ENCODE measurements at places on chromosomes 5 and 9.

GRCh38 chr5:42887575-42887974, 75.9 kb upstream of the SELENOP start:
- no peak for DNase-seq

GRCh38 chr5:142399891-142400290, 75.1 kb upstream of the SPRY4 start:
- no peak for DNase-seq

DNA sequence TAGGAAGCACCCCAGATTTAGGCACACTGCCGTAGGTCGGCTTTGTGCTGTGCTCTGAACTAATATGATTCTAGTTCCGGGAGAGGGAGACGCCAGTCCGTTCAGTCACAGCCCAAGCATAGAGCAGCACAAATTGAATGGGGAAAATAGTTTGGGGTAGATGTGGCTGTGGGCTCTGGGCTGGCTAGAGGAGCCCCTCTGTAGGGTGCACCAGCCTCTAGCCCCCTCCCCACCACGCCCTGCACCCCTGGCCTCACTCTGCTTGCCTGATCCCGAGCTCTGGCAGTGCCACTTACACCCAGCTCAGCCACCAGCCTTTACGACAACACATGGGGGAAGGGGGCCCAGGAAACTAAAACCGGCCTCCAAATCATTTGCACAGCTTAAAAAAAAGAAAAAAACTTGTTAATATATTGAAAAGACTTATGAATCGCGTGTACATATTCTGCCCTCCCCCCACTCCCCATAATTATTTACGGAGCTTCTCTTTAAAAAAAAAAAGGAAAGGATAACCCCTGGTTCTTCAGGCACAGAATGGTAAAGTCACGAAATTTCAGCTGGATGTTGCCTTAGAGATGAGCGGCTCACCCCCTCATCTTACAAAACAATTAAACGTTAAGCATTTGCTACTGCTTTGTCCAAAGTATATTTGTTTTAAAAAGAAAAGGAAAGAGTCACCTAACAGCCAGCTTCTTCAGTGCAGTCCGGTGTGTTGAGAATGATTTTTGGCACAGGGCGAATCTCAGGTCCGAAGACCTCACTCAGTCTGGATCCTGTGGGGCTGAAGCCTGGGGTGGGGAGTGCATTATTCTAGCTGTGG, 3.5 kb downstream of the LMX1B start:
- DNase-seq: no peak

GRCh38 chr9:131094622-131095021, 1.7 kb upstream of the AIF1L start:
- DNase-seq: no peak

DNA sequence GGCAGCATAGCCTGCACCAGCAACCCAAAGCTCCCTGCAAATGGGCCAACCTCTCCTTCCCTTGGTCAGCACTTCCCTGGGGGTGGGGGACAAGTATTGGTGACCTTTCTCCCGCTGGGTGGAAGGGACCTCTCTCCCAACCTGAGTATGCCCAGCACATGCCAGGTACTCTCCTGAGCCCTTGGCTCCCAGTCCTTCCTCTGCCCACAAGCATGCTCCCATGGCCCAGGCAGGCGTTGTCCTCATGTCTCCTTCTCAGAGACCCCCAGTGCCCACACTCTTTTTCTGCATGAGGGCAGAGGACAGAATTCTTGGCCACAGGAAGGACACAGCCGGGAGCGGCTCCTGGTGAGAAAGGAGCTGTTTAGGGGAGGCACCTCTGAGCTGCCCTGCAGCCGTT, 60.3 kb downstream of the PHF2 start:
- DNase-seq: no peak

- peak; percentile 8 for DNase-seq
Observed at GRCh38 chr9:136093995-136094881, 851 bp downstream of the NACC2 start.

DNA sequence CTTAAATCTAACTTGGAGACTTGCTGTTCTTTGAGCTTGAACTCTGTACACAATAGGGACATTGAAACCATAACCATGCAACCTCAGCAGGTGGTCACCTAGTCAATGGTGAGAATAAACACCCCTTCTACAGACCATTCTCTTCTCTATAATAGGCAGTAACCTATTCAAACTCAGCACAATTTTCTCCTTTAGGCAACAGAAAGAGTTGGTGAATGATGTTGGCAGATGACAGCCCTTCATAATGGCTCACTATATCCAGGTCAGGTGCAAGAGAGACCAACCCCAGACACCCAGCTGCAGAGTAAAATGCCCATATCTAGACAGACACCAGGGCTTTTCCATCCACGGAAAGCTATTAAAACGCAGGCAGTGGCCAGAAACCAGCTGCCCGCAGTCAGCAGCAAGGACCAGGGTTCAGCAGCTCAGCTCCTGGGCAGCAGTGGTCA, 106.7 kb downstream of the SERINC5 start:
- no peak for DNase-seq
